ENCODE measurements at places on chromosomes 11 and 22. TPM values are rescaled to one million over a fixed set of nuclear protein-coding genes. Genes with fewer than 3 reads are reported as not detected.

The SCN2B gene
- not detected for total RNA-seq

The EIF3F gene
- total RNA-seq = 212 TPM

The CARNS1 gene
- total RNA-seq = 0.19 TPM

The MUC2 gene
- total RNA-seq = not detected

The TSSK2 gene
- not detected for total RNA-seq

The SLC29A2 gene
- 1.3 TPM for total RNA-seq

The RHOD gene
- 20.8 TPM for total RNA-seq

The NAP1L4 gene
- total RNA-seq = 237 TPM

The POTEH gene
- total RNA-seq = not detected

The OR52K2 gene
- total RNA-seq = not detected

The HTR3B gene
- total RNA-seq = not detected

The PRR33 gene
- total RNA-seq = not detected

The KRTAP5-2 gene
- total RNA-seq = not detected

The SERPING1 gene
- 0.13 TPM for total RNA-seq

The TRIM6 gene
- 1.3 TPM for total RNA-seq

The APOBEC3H gene
- 0.19 TPM for total RNA-seq

The BACE1 gene
- 13.0 TPM for total RNA-seq

The THRSP gene
- not detected for total RNA-seq

Data from bladder microvascular endothelial cell (primary cell).